ENCODE measurements at places on chromosomes 16 and 17.

GRCh38 chr16:87860553-87861299, 8.6 kb downstream of the SLC7A5 start:
- DNase-seq: no peak

GRCh38 chr17:80866050-80866793, 125.4 kb upstream of the CHMP6 start:
- DNase-seq: peak; percentile 70

GRCh38 chr17:77011173-77012011, 129.4 kb upstream of the SEC14L1 start:
- no peak for DNase-seq

DNA sequence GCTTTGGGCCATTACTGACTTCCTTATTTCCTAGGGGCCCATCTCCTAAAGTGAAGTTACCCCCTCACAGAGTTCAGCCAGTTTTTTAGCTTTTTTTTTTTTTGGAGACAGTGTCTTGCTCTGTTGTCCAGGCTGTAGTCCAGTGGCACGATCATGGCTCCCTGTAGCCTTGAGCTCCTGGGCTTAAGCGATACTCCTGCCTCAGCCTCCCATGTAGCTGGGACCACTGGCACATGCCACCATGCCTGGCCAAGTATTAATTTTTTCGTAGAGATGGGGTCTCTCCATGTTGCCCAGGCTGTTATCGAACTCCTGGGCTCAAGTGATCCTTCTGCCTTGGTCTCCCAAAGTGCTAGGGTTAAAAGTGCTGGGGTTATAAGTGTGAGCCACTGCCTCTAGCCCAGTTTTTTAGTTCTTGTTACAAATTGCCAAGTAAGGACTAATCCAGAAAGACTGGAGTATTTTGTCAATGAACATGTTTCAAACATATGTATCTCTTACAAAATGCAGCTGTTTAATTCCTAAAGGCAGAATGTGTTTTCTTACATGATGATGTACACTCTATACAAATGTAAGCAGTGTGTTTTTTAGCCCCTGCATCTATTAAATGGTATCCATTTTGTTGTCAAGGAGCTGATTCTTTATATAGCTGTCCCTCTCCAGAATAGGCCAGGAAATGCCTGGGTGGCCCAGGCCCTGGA, 49.1 kb upstream of the IL34 start:
- DNase-seq: no peak

DNA sequence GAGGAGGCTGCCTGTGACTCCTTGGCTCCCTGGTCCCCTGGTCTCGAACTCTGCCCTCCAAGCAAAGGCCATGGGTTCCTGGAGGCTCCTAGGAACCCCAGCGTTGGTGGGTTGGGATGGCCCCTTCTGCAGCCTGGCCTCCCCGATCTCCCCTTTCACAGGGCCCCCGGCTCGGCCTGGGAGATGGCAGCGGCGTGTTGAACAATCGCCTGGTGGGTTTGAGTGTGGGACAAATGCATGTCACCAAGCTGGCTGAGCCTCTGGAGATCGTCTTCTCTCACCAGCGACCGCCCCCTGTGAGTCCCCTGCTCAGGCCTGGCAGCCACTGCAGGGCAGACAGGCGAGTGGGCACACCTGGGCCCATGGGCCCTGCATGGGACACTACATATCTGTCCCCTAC, 10.9 kb downstream of the ADGRG3 start:
- no peak for DNase-seq

DNA sequence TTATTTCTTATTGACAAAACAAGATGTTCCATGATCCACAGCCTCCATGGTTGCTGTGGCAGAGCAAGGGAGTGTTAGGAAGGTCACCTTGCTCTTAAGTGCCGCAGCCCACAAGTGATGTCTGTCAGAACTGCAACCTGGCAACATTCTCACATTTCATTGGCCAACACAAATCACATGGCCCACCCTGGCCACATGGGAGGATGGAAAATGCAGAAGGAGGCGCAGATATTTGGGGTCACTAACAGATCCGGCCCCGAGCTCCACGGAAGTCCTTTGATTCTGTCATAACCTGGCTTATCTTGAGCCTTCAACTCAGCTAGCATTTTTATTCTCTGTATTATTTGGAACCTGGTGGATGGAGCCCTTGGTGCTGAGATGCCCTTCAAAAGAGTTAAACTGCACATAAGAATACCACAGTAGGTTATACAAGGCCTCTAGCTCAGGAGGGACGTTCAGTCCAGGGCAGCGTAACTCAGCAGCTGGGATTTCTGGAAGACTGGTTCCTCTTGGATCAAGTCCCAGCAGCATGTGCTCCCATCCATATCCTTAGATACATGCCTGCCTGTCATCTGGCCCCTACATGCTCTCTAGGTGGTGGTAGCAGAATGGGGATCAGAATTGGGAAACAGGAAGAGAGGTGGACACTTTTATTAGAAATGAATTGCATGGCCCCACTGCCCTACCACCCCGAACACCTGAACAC, 508.1 kb downstream of the HAPSTR1 start:
- no peak for DNase-seq

DNA sequence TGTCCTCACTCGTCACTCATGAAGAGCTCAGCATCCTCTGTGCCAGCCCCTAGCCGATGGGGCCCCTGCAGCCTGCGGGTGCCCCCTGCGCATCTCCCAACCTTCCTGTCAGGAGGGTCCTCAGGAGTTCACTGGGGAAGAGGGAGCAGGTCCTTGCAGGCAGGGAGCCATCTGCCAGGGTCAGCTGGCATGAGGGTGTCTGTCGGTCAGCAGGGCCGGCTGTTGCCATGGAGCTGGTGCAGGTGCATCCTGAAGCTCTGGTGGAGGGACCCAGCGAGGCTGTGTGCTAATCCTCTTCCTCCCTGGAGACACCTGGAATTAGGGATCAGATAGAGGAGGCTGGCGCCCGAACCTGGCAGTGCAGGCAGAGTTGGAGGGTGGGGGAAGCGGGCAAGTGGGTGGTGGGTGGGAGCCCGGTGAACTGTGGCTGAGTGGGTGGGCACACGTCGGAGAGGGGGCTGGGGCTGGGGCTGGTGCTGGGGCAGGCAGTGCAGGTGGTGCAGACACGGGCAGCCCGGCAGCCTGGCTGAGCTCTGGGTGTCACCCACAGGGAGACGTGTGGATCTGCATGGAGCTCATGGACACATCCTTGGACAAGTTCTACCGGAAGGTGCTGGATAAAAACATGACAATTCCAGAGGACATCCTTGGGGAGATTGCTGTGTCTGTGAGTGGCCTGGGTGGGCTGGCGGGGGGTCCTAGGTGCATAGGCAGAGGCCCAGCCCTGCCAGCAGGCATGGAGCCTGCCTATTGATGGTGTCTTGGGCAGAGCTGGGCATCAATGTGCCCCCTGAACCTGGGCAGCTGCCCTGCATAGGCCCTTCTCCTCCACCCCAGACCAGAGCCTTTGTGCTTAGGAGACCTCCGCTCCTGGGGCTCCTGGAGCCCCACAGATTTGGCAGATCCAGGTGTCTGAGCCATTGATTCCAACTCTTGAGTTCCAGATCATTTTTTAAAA, 17.4 kb downstream of the MAP2K3 start:
- DNase-seq: no peak

GRCh38 chr17:4331614-4332013, 34.9 kb downstream of the UBE2G1 start:
- no peak for DNase-seq

DNA sequence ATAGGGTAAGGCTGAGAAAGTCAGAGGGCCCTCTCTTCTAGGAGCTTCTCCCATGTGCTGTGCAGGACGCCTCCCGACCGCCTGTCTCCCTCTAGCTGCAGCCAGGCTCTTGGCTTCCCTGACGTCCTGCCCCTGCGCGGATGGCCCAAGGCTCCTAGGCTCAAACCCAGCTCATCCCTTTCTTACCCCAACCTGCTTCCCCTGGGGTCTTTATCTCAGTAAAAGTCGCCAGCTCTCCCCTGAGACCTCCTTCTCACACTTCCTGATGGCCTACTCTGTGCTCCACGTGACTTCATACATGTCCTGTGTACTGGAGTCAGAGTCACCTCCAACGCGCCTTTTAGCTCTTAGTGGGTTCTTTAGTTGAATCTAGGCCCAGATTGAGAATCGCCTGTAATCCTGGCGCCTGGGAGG, 1.1 kb upstream of the ZNF747 start:
- peak; percentile 81 for DNase-seq

GRCh38 chr17:19357351-19357750, 5.2 kb downstream of the B9D1 start:
- no peak for DNase-seq

- DNase-seq: no peak
Observed at GRCh38 chr17:10612957-10613744, 44.0 kb downstream of the MYH3 start.

GRCh38 chr16:54645345-54645744, 285.3 kb upstream of the IRX5 start:
- no peak for DNase-seq

DNA sequence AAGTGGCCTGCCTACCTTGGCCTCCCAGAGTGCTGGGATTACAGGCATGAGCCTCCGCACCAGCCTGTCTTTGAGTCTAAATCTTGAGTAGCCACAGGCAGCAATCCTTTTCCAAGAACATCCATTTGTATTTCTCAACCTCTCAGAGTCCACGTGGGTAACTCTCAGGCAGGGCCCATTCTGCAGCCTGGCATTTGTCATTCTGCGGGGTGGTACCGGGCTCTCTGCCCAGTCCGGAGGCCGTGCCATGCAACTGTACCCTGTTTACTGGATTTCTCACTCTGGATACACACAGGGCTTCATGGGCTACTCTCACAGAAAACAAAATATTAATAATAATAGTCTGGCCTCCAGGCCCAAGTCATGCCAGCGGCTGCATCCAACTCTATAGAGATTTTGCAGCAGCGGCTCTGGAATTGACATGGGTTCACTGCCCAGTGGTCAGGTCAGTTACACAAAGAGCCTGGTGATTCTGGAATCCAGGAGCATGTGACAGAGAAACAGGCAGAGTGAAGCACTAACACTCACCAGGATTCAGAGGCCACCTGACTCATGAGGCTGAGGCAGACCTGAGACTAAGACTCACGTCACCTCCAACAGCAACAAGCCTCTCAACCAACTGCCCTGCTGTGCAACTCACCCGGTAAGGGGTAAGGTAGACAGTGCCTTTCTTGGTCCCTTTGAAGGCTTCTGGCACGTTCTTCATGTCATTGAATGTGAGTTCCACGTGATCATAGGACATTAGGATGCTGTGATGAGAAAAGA, 4.0 kb downstream of the WBP2 start:
- no peak for DNase-seq

DNA sequence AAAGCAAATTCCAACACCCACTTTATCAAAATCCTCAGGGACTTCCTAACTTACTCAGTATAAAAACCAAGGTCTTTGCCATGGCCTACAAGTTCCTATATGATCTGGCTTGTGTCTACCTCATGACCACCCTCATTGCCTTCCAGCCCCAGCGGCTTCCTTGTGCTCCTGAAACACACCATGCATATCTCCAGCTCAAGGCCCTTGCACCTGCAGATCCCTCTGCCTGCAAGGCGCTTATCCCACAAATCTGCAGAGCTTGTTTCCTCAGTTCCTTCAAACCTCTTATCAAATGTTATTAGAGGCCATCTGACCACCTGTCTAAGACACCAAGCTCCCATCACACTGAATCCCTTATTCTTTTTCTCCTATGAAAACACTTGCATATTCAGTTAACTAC, 2.6 kb downstream of the BBS2 start:
- DNase-seq: no peak

DNA sequence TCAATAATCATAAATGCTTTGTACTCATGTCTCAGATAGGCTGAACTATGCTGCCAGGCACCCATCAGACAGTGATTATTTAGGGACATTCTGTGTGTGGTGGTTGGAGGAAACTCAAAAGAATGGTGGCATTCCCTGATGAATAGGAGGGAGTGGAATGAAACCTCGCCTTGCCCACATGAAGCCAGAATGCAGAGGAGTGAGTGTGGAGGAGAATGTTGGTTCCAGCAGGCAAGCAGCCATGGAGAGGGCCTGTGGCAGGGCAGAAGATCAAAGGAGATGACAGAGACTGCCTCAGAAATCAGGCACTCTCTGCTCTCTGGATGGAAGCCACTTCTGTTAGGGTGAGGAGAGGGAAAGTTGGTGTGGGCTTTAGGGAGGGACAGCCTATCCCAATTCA, 22.5 kb downstream of the KCTD19 start:
- DNase-seq: no peak

DNA sequence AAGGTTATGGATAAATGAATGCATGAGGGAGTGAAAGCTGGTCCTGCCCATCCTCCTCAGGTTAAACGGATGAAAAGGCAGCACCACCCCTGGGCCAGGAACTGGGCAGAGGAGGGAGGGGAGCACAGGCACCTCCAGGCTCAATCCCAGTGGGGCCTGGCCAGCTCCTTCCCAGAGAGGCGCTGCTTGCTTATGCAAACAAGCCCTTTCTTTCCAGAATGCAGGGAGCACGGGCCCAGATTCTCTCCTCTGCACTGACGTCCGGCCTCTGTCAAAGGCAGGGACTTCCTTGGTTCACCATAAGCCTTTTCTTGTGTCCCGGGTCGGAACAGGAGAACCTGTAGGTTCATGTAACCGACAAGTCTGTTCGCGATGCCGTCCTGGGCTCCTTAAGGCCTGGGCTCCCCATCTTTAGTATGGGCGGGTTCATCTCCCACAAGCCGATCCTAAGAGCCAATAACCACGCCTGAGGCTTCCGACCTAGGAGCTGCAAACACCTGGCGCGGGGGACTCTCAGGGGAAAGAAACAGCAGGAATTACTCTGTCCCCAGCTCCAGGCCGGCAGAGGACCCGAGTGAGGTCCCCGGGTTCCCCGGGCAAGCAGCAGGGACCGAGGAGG, 16.3 kb downstream of the ENPP7 start:
- no peak for DNase-seq

DNA sequence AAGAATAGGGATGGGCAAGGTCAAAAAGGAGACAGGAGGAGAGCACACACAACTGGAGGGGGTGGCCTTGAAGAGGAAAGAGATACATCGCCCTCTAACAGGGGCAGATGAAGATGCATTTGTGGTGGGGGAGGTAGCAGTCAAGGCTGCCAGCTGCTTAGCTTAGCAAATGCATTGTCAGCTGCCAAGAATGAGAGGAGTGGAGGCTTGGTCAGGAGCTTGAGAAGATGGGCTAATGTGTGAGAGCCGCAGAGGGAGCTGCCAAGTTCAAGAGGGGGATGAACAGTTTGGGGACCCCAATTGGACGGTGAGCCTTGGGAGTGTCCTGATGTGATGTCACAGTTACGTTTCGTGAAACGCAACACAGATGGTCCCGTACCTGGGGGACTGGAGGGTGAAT, 28.9 kb upstream of the GNA13 start:
- no peak for DNase-seq

DNA sequence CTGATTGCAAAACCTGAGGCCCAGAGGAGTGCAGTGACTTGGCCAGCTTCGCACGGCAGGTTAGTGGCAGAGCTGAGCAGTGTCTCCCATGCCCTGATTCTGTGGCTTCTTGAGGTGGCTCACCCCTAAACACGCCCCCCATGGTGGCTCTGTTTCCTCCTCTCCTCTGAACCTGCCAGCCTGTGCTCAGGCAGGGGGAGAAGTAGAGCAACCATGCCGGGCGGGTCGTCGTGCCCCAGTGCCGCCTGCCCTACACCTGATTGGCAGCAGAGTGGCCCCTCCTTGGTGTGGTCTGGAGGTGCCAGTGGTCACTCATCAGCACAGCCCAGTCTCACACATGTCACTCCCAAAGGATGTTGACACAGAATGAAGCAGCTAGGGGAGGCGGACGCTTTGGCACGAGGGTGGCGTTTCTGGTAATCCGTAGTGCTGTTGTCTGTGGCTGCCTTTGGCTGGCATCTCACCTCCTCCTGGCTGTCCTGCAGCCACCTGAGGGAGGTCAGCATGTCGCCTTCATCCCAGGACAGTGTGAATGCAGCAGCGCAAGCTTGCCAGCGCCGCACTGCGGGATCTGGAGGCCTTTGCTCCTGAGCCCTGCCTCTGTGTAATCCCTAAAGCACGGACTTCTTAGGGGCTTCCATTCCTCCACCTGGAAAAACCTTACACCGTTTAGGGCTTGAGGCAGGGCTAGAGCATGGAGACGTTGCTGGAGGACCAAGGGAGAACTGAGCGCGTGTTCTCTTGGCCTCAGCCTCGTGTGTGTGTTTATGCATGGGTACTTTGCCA, 294.7 kb downstream of the SEC14L1 start:
- DNase-seq: no peak

All from left cardiac atrium (tissue), 4 donors.